Spleen (tissue), 13 donors: ENCODE measurements at places on chromosomes 1 and 21. TPM values are rescaled to one million over a fixed set of nuclear protein-coding genes. Genes with fewer than 3 reads are reported as not detected.

IGSF21 gene
- 34.4 TPM for total RNA-seq

ARMH1 gene
- 16.2 TPM for total RNA-seq

TNNT2 gene
- total RNA-seq = not detected

LHX4 gene
- total RNA-seq = 0.68 TPM

UTP25 gene
- 10.0 TPM for total RNA-seq

PTPN14 gene
- 22.4 TPM for total RNA-seq

CFHR3 gene
- 0.35 TPM for total RNA-seq

ARHGAP29 gene
- 42.8 TPM for total RNA-seq

NCF2 gene
- total RNA-seq = 96.3 TPM

CFAP74 gene
- total RNA-seq = 0.32 TPM

DIO1 gene
- total RNA-seq = not detected

TNN gene
- 0.40 TPM for total RNA-seq

HAPLN2 gene
- not detected for total RNA-seq

CLCA2 gene
- total RNA-seq = not detected

KRTAP19-1 gene
- total RNA-seq = not detected

PPM1J gene
- 0.51 TPM for total RNA-seq

IBA57 gene
- total RNA-seq = 11.6 TPM

CR1L gene
- total RNA-seq = 7.1 TPM

CALML6 gene
- 0.44 TPM for total RNA-seq

COL11A1 gene
- 0.82 TPM for total RNA-seq

CADM3 gene
- 6.8 TPM for total RNA-seq

TIE1 gene
- 53.6 TPM for total RNA-seq

OR2T35 gene
- total RNA-seq = 0.23 TPM

TTC24 gene
- total RNA-seq = 3.4 TPM

PGLYRP3 gene
- total RNA-seq = not detected

OR2T11 gene
- total RNA-seq = 1.4 TPM

CYP4Z1 gene
- not detected for total RNA-seq

RGS16 gene
- total RNA-seq = 24.2 TPM

CD247 gene
- total RNA-seq = 15.8 TPM

IL20 gene
- total RNA-seq = not detected

CELA2B gene
- total RNA-seq = not detected

KCNH1 gene
- not detected for total RNA-seq

S100A7A gene
- total RNA-seq = not detected

SYCP1 gene
- not detected for total RNA-seq

RHCE gene
- total RNA-seq = not detected

MAN1C1 gene
- 49.6 TPM for total RNA-seq

CR2 gene
- total RNA-seq = 110 TPM

GALE gene
- total RNA-seq = 19.0 TPM

LCE2C gene
- not detected for total RNA-seq

NBPF4 gene
- total RNA-seq = 0.33 TPM

SIM2 gene
- total RNA-seq = not detected

S100A14 gene
- total RNA-seq = 0.28 TPM

RSPH1 gene
- not detected for total RNA-seq
